Ecto neural progenitor cell (in vitro differentiated cells): ENCODE measurements at places on chromosomes 12 and 14.

- DNase-seq, result peak; percentile 56
Observed at GRCh38 chr12:82359115-82359478, 768 bp downstream of the METTL25 start.

GRCh38 chr12:56785141-56785865, 22.2 kb downstream of the HSD17B6 start:
- no peak for DNase-seq

- DNase-seq, result no peak
Observed at GRCh38 chr12:29574500-29574899, 77.0 kb upstream of the OVCH1 start.

GRCh38 chr14:46717211-46717610, 65.6 kb upstream of the RPL10L start:
- no peak for DNase-seq

- no peak for DNase-seq
Observed at GRCh38 chr12:112891093-112892024, 15.4 kb upstream of the OAS1 start.

- no peak for DNase-seq
Observed at GRCh38 chr14:54438703-54439102, 2.5 kb downstream of the CNIH1 start.

DNA sequence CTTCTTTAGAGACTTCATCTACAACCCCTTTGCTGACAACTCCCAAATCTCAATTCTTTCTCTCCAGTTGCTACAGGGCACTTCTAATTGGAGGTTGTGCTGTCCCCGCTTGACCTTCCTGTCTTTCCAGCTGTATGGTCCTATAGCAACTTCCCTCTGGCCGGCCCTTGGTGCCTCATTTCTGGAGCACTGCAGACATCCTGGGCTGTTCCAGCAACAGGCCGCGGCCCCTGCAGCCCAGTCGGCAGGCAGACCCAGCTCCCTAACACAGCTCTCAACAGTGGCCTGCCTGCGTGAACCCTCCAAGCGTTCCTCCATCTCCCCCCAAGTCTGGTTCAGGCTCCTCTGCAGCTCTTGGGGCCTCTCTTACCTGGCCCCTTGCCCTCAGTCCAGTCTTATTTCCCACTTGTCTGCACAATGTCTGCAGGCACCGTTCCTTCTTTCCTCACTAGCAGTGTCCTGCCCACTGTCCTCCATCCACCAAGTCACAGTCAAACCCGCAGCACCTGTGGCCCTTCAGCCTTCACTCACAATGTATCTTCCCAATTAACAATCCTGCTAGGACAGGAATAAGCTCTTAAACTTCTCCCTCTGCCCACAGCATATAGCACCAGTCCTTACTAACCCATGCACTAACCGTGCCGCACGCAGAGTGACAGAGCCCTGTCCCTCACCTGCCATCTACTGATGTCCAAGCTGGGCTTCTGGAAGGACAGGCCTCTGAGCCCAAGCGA, 1.6 kb upstream of the EML1 start:
- DNase-seq, result no peak

GRCh38 chr14:52369305-52369801, 55.2 kb downstream of the PTGER2 start:
- DNase-seq, result no peak

- no peak for DNase-seq
Observed at GRCh38 chr12:116709768-116710167, 28.1 kb downstream of the SPRING1 start.

GRCh38 chr12:12563290-12563928, 746 bp upstream of the DUSP16 start:
- no peak for DNase-seq

GRCh38 chr12:15244341-15244740, 23.1 kb upstream of the RERG start:
- DNase-seq, result no peak

DNA sequence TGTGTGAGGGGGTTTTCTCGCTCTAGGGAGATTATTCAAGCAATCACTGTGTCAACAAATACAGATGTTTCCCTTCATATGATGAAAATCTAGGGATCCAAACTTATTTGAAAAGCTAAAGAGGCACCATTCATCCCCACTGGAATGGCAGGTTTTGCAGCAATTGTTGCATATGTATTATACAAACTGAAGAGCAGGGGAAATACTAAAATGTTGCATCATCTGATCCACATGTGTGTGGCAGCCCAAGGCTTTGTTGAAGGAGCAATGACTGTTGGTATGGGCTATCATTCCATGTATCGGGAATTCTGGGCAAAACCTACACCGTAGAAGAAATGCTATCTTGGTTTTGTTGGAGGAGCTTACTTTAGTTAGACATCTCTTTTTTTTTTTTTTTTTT, 4.1 kb upstream of the PRPF40B start:
- DNase-seq, result peak; percentile 20

DNA sequence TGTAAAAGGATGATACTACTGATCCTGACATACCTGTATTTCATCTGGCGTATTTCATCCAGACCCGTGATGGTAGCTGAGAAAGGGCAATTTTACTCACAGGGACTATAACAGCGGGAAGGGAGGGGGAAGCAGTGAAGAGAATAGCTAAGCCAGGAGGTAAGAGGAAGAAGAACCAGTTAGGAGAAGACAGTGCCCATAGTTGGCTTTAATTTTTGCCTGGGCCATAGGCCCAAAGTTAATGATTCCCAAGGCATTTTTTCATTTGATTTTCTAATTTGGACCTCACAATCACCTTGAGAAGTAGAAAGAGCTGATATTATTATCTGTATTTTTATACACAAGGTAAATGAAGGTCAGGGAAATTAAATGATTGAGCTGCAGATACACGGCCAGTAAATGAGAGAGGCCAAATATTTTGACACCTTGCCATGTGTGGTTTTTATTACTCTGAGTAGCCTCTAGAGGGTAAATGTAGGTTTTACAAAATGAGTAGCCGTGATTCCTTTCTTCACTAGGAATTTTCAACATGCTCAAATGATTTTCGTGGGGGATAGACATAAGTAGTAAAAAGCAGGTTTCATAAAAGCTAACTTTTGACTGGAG, 382.2 kb downstream of the FUT8 start:
- DNase-seq, result no peak

GRCh38 chr12:125137766-125138344, 72.6 kb downstream of the AACS start:
- DNase-seq, result no peak

DNA sequence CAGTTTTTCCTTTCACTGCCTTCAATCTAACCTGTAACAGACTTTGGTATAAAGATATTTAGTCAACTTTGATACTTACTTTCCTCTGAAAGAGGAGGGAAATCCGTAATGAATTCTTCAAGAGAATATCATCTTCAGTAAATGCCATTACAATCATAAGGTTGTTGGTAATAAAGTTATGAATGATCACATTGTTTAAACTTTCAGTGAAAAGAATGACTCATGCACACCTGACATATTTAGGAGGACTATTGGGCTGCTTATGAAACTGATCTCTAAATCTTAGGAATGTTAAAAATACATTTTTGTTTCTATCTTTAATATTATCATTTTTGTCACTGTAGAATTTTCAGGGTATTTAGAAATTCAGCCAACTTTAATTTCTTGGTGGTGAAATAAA, 474.7 kb downstream of the SLC16A7 start:
- DNase-seq, result no peak

- no peak for DNase-seq
Observed at GRCh38 chr12:6330192-6330591, 11.7 kb downstream of the TNFRSF1A start.

GRCh38 chr12:68290126-68290525, 36.7 kb upstream of the IL22 start:
- no peak for DNase-seq

DNA sequence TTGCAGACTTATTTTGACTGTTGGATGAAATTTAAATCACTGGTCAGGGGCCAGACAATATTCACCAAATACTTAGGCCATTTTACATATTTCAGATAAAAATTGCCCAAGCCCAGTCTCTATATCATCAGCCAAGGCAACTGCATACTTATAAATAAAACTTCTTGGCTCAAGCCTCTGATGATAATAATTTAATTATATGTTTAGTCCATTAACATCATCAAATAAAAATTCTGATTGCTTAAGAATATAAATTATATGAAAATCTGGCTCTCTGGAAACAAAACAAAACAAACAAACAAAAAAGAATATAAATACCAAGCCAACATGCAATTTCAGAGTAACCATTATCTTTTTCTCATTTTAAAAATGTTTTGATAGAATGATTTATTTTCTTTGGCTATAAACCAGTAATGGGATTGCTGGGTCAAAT, 165.2 kb downstream of the BTG1 start:
- no peak for DNase-seq

DNA sequence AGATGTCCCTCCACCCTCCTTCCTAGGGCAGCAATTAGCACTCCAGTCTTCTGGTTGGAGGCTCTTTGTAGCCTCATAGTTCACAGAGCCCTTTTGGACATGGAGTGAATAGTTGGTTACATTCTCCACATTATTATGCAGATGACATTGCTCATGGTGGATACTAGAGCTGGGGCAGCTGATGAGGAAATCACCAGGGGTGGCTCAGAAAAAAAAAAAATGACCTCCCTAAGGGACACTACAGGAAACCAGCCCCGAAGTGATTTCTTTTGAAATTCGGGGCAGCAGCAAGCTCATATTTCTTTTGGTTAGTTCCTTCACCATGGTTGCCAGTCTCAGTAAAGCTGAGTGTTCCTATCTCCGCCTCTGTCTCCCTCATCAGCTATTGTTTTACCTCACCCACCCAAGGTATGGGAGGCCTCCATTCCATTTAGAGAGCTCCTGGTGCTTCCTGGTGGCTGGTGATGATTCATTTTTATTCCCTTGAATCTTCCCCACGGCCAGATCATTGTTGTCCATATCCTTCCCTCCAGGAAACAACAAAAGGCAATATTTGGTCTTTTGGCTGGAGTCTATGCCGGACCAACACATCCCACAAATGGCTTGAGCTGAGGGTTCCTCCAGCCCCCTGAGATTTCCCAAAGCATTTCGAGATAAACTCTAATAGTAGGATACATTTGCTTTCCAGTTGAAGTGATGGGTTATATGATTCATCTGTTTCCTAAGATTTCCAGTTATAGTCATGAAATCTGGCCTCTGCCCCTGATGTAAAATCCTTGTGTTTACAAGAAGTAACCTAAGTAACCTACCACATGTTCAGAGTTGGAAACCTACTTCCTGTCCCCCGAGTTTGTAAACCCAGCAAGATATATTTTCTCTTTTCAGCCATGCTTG, 56.2 kb upstream of the NID2 start:
- DNase-seq, result no peak

GRCh38 chr12:48061938-48062719, 43.8 kb downstream of the SENP1 start:
- DNase-seq, result no peak

GRCh38 chr12:108193917-108194316, 64.8 kb downstream of the WSCD2 start:
- DNase-seq, result peak; percentile 62

DNA sequence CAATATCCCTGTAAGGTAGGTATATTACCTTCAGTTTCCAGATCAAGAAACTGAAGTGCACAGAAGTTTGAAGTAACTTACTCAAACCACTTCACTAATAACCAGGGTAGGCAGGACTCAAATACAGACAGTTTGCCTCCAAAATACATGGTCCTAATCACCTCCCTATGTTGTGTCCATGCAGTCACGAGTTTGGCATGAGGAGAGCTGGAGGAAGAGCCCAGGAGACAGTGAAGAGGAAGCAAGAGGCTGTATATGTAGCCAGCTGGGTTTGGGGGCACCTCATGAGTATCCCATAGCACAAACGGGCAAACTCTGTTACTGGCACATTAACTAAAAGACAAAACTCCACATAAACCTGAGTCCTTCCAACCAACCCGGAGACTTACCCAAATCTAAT, 79.2 kb downstream of the DUSP16 start:
- DNase-seq, result no peak

- no peak for DNase-seq
Observed at GRCh38 chr12:62859321-62859737, 75.6 kb downstream of the PPM1H start.

DNA sequence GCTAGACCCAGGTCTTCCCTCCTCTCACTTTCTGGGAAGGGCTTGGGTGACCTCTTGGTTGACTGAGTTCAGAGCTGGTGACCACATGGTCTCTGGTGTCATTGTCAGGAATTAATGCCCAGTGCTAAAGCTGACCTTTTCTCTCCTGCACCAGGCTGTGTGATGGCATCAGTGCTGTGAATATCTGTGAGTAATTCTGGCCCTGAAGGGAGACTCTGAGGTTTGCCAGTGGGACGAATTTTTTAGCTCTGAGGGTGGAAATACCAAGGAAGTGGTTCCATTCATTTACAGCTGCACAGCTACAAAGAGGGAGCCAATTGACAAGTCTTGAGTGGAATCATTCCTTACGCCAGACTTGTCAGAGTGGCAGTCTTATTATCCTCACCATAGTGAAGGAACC, 6.2 kb upstream of the KRT86 start:
- DNase-seq, result no peak

DNA sequence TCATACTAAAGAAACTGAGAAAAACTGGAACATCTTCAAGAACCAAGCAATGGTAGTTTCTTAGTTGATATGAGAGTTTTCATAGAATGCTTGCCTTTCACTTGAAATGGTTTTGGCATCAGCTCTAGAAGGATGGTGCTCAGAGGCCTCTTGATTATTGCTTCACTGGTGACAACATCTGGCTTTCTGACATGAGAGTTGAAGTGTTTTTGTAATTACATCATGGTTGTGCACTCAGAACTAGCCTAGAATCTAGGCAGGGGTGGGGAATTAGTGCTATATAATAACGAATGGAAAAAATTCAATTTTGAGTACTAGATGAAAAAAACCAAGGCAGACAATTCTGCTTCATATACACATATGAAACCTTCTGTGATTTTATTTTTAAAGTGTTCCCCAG, 172.8 kb upstream of the LMNTD1 start:
- no peak for DNase-seq

GRCh38 chr12:45342848-45343247, 127.0 kb downstream of the ANO6 start:
- no peak for DNase-seq

DNA sequence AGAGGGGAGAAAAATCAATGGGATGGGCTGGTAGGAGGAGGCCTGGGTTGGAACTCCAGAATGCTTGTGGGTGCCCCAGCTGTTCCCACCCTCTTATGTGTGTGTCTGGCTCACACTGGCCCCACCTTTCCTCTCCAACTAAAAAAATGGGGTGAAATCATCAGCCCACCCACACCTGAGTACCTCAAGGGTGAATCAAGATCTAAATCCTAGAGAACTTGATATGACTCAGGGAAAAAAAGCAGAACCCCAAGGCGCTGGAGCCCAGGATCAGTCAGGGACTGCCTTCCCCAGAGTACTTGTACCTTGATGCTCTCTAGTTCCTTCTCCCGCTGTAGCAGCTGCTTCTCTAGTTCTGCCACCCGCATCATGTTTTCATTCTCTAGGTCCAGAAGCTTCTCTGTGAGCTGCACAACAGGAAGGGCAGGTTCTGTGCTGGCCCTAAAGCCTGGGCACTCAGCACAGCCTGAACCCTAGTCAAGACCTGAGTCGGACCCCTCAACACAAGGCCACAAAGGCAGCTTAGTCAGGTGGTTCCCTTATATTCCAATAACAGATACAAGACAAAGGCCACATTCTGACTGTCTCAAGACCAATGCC, 29.7 kb downstream of the PRPF40B start:
- no peak for DNase-seq

- DNase-seq, result no peak
Observed at GRCh38 chr12:3563966-3564365, 73.0 kb downstream of the PRMT8 start.

- DNase-seq, result no peak
Observed at GRCh38 chr12:20501958-20502357, 133.6 kb downstream of the PDE3A start.
